H1 (cell line): ENCODE measurements at places on chromosomes 16 and 17. TPM values are rescaled to one million over a fixed set of nuclear protein-coding genes. Genes with fewer than 3 reads are reported as not detected.

The LPO gene
- 0.44 and 0.52 TPM in 2 replicates for total RNA-seq

The GGNBP2 gene
- 35.1 and 35.8 TPM in 2 replicates for total RNA-seq

The TBC1D16 gene
- total RNA-seq: 109 and 111 TPM in 2 replicates

The CACNA1H gene
- total RNA-seq: 27.2 and 28.7 TPM in 2 replicates

The ZP2 gene
- not detected in 2 replicates for total RNA-seq

The PLCG2 gene
- 5.6 and 6.9 TPM in 2 replicates for total RNA-seq

The WNT9B gene
- total RNA-seq: not detected in 2 replicates

DNA sequence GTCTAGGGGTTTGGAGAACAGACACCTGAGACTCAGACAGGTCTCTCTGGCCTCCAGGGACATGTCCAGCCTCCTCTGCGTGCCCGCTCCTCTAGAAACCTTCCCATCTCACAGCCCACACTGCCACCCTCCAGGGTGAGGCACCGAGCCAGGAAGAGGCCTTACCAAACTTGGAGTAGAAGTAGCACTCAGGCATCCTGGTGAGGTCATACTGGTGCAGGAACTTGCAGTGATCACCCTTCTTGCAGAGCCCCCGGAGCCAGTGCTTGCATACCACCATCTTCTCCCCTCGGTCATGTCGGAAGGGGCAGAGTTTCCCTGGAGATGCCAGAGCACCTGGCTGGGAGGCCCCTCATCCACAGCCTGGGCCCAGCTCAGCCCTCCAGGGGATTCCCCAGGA is 4.2 kb downstream of the CPSF4L start:
- no peaks in the 10 kb centered on the region for H3K27me3 ChIP-seq
- no peak overlapping the region for H3K4me3 ChIP-seq
- no peak overlapping the region for H3K27ac ChIP-seq
- no peaks in the 10 kb centered on the region for H3K36me3 ChIP-seq
- DNase-seq: no peak

DNA sequence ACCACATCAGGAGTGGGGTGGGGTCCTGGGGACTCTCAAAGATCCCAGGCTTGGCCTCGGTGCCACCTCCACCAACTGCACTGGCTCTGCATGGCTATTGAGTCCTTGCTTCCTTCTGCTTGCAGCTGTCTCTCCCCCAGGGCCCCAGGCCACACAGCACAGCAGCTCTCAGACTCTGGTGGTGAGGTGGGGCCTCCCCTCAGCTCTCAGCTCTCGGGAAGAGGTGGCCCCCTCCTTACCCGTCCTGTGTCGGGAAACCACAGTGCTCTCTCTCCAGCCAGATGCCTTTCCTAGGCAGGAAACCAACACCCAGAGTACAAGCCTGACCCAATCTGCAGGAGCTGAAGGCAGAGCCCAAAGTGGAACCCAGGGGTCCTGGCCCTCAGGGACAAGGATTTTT is 18.5 kb downstream of the SRCIN1 start:
- no peaks in the 10 kb centered on the region for H3K27me3 ChIP-seq
- no peaks in the 10 kb centered on the region; the same call in 1 of the 2 replicates for H3K36me3 ChIP-seq
- H3K4me3 ChIP-seq: no peak overlapping the region
- no peak overlapping the region for H3K27ac ChIP-seq
- DNase-seq: no peak

- H3K36me3 ChIP-seq: peaks cover 3% of the 10 kb centered on the region; the same call in 1 of the 2 replicates
- H3K4me3 ChIP-seq: no peak overlapping the region
- no peaks in the 10 kb centered on the region for H3K4me1 ChIP-seq
- H3K27ac ChIP-seq: no peak overlapping the region
Measured at GRCh38 chr16:84751241-84751640, 51.4 kb downstream of the USP10 start.

DNA sequence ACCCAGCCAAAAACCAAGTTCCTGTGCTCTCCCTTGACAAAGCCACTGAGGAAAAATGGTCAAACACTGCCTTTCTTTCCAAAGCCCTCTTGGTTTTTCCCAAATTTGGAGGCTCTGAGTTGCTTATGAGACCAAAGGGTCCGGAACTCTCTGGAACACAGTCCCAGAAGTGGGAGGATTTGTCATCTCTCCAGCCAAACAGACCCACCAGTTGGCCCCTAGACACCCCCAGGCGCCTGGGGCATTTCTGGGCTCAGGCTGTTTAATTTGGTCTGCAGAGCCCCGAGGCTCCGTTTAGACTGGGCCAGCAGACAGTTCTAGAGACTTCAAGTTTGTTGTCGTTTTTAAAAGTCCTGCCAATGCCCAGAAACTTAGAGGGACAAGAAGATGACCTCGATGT is 239.1 kb downstream of the SEC14L1 start:
- H3K27ac ChIP-seq: no peak overlapping the region
- H3K4me3 ChIP-seq: no peak overlapping the region
- no peak for DNase-seq
- no peaks in the 10 kb centered on the region for H3K27me3 ChIP-seq
- H3K4me1 ChIP-seq: peaks cover 66% of the 10 kb centered on the region
- no peaks in the 10 kb centered on the region for H3K36me3 ChIP-seq

DNA sequence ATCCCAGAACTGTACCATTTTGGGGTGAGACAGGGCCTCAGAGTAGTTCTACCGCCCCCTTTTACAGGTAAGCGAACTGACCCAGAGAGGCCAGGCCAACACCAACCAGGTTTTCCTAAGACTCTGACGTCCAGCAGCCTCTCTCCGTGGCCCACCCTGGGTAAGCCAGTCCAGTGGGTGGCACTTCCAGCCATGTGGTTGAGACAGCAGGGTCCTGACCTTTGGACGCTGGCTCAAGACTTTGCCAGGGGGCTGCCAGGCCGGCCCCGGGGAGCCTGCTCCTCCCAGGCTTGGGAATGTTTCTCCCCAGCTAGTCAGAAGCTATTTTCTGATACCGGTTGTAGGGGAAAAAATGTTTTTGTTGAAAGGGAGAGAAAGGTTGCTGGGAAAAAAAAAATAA is 16.9 kb downstream of the GPRC5C start:
- peaks cover 19% of the 10 kb centered on the region for H3K4me1 ChIP-seq
- peaks cover 11% of the 10 kb centered on the region for H3K27me3 ChIP-seq
- no peak overlapping the region for H3K27ac ChIP-seq
- H3K36me3 ChIP-seq: no peaks in the 10 kb centered on the region; the same call in 1 of the 2 replicates
- no peak for DNase-seq

GRCh38 chr17:66509926-66510325 is 207.5 kb downstream of the PRKCA start:
- H3K27ac ChIP-seq: no peak overlapping the region
- peaks cover 9% of the 10 kb centered on the region for H3K4me1 ChIP-seq
- H3K4me3 ChIP-seq: no peak overlapping the region
- no peaks in the 10 kb centered on the region for H3K36me3 ChIP-seq

GRCh38 chr17:55116440-55116914 is 147.9 kb downstream of the STXBP4 start:
- H3K27ac ChIP-seq: no peak overlapping the region
- no peaks in the 10 kb centered on the region for H3K4me1 ChIP-seq
- H3K27me3 ChIP-seq: no peaks in the 10 kb centered on the region
- no peak for DNase-seq

GRCh38 chr17:40699853-40700252 is 3.7 kb downstream of the KRT24 start:
- DNase-seq: no peak
- H3K27me3 ChIP-seq: no peaks in the 10 kb centered on the region
- H3K36me3 ChIP-seq: no peaks in the 10 kb centered on the region

GRCh38 chr16:89315791-89316581 is 98.5 kb downstream of the ZNF778 start:
- H3K27me3 ChIP-seq: no peaks in the 10 kb centered on the region
- no peak overlapping the region for H3K4me3 ChIP-seq
- no peak for DNase-seq
- H3K36me3 ChIP-seq: peaks cover 8% of the 10 kb centered on the region
- H3K4me1 ChIP-seq: peaks cover 34% of the 10 kb centered on the region
- H3K27ac ChIP-seq: no peak overlapping the region

GRCh38 chr16:30992931-30993816 is 8.2 kb downstream of the HSD3B7 start:
- no peak for DNase-seq
- no peaks in the 10 kb centered on the region; the same call in 1 of the 2 replicates for H3K27me3 ChIP-seq
- no peak overlapping the region for H3K27ac ChIP-seq
- peaks cover 11% of the 10 kb centered on the region for H3K4me1 ChIP-seq
- no peaks in the 10 kb centered on the region for H3K36me3 ChIP-seq

GRCh38 chr17:31672161-31672819 is 186.8 kb downstream of the COPRS start:
- DNase-seq: no peak
- H3K36me3 ChIP-seq: no peaks in the 10 kb centered on the region
- H3K27me3 ChIP-seq: no peaks in the 10 kb centered on the region
- no peak overlapping the region for H3K27ac ChIP-seq
- H3K4me1 ChIP-seq: no peaks in the 10 kb centered on the region
